GM12892 (cell line): ENCODE measurements at places on chromosomes 16 and 17.

DNA sequence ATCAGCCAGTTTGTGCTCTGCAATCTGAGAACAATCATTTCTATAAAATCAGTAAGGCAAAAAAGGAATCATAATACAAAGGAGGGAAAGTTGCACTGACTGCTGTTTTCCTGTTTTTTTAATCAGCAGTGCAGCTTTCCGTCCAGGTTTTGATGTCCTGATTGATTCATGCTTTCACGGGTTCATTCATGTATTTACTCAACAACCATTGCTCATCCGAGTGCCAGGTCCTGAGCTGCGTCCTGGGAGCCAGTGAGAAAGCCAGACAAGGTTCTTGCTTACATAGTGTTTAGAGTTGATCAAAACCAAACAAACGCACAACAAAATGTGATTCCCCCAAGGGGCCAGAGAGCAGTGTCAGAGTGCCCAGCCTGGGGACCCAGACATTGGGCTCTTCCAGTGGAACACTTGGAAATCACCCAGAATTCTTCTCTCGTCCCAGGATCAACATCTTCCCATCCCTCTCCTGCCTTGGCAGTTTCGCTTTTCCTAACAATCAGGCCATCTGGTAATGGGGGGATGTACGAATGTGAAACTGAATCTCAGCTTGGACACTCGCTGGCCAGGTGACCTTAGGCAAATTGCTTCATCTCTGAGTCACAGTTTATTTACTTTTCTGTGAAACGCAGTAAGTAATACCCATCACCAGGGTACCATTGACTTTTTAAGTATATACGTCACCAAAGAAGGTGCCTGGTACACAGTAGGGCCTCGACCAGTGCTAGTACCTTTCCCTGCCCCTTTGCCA, 13.3 kb upstream of the C1QL1 start:
- DNase-seq, result no peak

GRCh38 chr17:40909351-40909750, 24.3 kb upstream of the KRT20 start:
- peak; percentile 27 for DNase-seq

GRCh38 chr17:42167807-42168206, 13.0 kb upstream of the RAB5C start:
- DNase-seq, result no peak

DNA sequence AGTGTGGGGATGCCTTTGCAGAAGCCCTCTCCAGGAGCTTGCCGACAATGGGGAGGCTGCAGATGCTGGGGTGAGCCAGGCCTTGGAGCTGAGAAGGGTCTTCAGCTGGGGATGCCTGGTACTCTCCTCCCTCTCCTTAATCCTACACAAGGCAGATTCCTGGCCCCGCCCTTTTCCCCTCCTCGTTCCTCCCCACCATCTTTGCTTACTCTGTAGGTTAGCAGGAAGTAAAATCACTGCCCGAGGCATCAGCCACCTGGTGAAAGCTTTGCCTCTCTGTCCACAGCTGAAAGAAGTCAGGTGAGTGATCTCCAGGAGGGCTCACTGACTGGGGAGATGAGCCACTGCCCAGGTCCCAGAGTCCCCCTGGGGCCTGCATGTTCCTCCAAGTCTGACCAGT, 38.7 kb downstream of the NLRC5 start:
- no peak for DNase-seq
